GM23338 (cell line): ENCODE measurements at places on chromosomes 13 and 19. TPM values are rescaled to one million over a fixed set of nuclear protein-coding genes. Genes with fewer than 3 reads are reported as not detected.
A peak's percentile ranks its signal among the peaks of the same experiment; 100 is the strongest.

The POLRMT gene
- total RNA-seq = 120 and 148 TPM in 2 replicates

GRCh38 chr13:79409828-79410227 is 3.8 kb upstream of the RBM26 start:
- no peak for DNase-seq

DNA sequence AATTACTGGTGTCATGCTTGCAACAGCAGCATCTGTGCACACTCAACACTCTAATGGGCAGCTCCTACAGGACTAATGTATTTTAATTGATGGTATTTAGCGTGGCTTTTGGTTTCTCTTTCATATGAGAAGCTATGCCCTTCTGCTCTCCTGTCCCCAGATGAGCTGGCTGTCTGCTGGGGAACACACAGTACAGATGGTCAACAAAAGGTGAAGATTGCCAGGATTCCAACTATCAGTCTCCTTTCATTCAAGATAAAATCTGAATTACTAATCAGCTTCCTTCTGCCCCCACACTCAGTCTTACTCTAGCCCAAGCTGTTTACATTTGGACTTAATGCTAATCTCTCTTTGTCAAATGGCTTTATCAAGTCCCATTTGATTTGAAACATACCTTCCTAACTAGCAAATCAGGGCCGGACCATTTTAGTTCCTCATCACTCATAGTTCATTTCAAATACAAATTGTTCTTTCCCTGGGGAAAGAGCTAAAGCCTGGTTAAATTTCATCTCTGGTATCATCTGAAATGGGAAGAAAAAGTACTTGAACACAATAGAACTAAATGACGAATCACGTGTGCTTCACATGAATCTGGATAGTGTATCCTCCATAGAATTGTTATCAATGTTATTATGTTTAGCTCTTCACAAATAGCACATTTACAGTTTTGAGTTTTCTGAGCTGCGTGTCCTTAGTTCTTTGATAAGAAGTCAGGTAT is 988.0 kb downstream of the PCDH17 start:
- DNase-seq = no peak

The ZNF382 gene
- 11.5 and 12.4 TPM in 2 replicates for total RNA-seq

The IFNL1 gene
- total RNA-seq = not detected in 2 replicates

The SULT2A1 gene
- total RNA-seq = not detected in 2 replicates

DNA sequence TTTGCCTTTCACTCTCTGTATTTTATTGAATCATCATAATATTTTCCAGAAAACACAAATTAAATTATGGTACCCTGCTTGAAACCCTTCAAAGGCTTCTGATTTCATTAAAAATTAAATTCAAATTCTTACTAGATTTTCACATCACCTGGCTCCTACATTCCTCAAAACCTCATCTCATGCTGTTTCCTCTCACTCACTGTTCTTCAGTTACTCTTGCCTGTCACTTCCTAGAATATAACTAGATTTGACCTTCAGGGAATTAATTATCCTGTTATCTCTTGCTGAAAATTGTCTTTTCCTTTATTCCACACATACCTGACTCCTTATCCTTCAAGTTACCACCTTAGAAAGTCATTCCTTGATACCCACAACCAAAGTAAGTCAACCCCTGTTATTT is 2294.7 kb downstream of the PCDH9 start:
- no peak for DNase-seq

DNA sequence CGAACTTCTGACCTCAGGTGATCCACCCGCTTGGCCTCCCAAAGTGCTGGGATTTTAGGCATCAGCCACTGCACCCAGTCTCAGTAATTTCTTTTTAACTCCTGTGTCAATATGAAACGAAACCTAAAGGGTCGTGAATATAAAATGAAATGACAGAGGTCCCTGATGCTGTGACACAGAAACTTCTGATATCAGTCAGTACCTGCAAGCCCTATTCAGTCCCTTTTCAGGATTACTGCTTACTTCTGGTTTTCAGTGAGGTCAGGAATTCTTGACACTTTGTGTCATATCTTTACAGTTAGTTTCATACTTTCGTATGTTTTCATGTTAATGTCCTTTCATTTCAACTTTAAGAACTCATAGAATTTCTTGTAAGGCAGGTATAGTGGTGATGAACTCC is 58.7 kb downstream of the RNF17 start:
- no peak for DNase-seq

The PGLYRP2 gene
- total RNA-seq = not detected in 2 replicates

The TMEM272 gene
- 0.35 and 0.76 TPM in 2 replicates for total RNA-seq

The SLITRK5 gene
- total RNA-seq = 1.5 and 1.6 TPM in 2 replicates

DNA sequence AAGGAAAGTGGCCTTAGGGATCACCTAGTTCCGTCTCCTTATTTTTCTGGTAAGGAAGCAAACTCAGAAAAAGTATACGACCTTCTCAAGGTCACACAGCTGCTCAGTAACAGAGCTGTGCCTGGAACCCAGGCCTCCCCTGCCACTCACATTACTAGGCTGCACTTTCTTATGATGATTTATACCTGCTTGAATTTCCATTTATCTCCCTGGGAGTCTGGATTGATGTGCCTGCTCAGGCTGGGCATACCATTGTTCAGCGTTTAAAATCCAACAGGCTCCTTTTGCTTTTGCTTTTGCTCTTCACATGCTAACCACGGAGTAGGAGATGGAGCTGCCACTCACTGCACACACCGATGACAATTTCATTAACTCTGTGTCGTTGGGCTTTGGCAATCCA is 241.0 kb downstream of the OLFM4 start:
- no peak for DNase-seq

DNA sequence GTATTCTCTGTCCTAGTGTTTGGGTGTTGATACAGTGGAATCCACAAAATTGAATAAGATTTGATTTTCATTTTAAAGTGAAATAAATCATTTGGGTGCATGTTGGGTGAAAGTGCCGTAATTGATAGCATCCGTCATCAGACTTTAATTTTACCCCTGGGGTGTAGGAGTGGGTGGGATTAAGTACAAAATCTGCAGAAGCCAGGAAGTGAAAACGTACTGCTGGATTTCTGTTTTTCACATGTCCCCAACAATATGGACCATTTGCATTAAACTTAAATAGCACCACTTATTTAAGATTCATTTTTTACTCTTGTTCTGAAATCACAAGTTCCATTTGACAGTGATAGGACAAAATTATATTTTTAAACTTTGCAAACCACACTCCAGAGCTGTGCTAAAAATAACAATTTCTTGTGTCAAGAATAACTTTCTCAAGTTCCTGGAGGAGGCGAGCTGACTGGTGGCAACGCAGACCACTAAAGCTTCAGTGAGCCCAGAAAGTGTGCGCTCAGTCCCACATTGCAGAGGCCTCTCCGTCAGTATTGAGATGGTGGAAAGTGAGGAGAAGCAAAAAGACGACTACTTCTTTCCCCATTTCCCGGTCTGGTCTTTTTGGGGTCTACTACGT is 71.3 kb downstream of the ARHGEF7 start:
- no peak for DNase-seq

The GDF15 gene
- 15.7 and 19.8 TPM in 2 replicates for total RNA-seq

DNA sequence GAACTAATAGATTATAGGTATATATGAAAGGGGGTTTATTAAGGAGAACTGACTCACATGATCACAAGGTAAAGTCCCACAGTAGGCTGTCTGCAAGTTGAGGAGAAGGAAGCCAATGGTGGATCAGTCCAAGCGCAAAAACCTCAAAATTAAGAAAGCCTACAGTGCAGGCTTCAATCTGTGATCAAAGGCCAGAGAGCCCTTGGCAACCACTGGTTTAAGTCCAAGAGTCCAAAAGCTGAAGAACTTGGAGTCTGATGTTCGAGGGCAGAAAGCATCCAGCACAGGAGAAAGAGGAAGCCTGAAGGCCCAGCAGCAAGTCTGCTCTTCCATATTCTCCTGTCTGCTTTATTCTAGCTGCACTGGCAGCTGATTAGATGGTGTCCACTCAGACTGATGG is 721.3 kb upstream of the PCDH9 start:
- no peak for DNase-seq

DNA sequence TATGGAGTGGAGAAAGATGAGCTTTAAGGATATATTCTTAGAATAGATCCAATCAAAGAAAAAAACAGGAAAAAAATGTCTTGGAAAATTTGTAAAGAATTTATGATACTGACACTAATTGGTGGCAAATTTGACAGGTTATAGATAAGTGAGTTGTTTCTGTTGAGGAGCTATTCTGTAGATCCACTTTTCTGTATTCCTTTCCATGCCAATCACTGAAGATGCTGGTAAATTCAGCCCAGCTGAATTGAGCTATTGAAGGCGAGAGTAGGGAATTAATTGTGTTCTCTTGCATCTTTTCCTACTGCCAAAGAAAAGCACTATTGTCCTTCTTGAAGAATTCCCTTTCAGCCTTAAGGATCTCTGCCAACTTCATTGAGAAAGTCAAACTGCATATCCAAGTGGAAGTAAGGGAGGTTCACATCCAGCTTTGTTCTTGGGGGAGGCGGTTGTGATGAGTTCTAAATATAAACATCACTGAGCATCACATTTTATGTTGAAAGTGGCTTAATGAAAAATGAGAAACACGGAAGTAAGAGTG is 113.1 kb downstream of the PCDH9 start:
- no peak for DNase-seq

The SOX1 gene
- 0.04 and 0.17 TPM in 2 replicates for total RNA-seq

The SYCN gene
- not detected in 2 replicates for total RNA-seq

DNA sequence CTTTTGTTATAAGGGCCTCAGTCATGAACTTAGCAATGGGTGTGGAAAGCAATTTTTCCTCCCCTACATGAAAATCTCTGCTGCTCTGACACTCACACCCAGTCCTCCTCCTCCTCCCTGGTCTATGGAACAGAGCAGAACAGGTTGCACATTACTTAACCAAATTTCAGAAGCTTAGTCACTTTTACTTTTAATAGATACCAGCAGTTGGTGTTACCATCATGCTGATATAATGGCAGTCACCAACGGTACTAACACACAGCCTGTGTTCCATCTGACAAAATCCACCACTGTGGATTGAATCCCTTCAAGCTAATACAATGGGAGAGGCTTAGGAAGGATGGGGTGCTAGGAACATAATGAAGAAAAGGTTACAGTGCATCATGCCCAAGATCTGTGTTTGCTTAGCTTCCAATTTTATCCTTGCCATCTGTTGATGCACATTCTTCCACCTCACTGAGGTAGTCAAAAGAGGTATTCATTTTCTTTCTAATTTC is 9.8 kb downstream of the TPT1 start:
- no peak for DNase-seq

The CYP4F22 gene
- 0.19 and 1.5 TPM in 2 replicates for total RNA-seq

DNA sequence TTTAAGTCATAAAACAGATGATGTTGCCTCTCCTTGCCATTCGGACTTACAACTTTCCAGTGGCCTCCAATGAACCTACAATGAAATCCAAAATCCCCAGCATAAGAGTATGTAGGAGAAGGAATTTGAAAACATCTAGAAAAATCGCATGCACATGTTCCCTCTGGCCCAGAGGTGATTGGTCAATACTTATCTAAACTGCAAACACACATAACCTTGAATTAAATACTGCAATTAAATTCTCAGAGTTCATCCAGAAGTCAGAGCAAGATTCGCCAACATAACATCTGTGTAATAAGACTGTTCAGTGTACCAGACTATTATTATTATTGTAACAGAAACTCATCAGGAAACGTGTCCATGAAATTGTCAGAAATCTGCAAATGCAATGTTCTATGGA is 82.2 kb upstream of the USP29 start:
- DNase-seq = no peak

DNA sequence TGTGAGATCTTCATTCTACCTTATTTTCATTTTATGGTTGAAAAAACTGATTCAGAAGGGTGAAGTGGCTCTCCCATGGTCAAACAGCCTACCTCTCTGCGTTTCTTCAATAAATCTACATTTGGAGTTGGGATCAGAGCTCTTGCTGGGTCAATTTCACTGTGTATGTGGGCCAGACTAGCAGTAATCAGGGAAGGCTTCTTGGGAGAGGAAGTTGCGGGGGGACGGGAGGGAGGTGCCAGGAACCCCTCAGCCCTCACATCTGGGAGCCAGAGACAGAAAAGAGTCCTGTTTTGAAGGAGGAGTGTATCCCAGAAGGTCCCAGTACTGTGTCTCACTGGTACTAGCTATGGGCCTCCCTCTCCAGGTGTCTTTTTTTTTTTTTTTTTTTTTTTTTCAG is 934 bp downstream of the KXD1 start:
- DNase-seq = no peak

GRCh38 chr13:98941126-98941525 is 36.7 kb downstream of the DOCK9 start:
- DNase-seq = no peak

- no peak for DNase-seq
Measured at GRCh38 chr19:48968179-48968661, 3.1 kb downstream of the FTL start.

The PCDH20 gene
- total RNA-seq = 2.6 and 2.8 TPM in 2 replicates

The ERICH4 gene
- not detected in 2 replicates for total RNA-seq

- DNase-seq = no peak
Measured at GRCh38 chr13:46171217-46171616, 10.8 kb downstream of the LCP1 start.

DNA sequence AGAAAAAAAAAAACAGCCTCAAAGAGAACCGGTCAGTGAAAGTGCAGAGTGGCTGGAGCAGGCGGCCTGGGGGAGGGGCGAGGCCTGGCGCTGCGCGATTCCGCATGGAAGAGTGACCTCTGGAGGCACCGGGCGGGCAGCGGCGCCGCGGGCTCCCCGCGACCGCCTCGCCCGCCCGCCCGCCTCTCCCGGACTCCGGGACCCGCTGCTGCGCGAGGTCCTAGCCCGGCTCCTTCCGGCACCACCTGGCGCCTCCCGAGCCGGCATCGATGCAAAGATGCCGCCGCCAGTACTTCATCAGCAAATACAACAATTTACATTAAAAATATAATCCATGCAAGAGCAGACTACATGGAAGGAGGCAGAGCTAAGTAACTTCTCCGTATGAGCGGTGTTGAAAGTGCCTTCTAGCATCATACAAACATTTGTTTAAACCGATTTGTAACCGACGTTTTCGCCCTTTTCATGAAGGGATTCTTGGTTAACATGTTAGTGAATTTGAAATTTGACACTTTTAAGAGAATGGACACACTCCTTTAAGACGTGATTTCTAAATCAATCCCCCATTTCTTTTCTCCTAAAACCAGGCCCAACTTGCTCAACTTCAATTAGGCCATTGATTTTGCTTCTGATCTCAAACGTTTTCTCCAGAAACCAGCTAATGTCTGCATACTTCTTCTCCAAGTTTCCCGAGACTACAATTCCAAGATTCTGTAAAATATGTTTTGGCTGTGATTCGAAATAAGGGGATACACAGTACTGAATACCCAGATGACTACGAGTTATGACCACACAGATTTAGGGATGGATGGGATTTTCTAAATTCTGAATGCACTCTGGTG is 2.1 kb downstream of the EFNB2 start:
- DNase-seq = peak; percentile 88

DNA sequence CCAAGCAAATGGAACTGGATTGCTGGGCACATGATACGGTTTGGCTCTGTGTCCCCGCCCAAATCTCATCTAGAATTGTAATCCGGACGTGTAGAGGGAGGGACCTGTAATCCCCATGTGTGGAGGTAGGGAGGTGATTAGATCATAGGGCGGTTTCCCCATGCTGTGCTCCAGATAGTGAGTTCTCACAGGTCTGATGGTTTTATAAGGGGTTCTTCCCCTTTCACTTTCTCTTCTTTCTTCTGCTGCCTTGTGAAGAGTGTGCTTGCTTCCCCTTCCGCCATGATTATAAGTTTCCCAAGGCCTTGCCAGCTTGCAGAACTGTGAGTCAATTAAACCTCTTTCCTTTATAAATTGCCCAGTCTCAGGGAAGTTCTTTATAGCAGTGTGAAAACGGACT is 32.6 kb upstream of the MTIF3 start:
- DNase-seq = no peak

The BRME1 gene
- total RNA-seq = 3.7 and 4.0 TPM in 2 replicates
